ENCODE measurements at places on chromosomes 12 and 14.

DNA sequence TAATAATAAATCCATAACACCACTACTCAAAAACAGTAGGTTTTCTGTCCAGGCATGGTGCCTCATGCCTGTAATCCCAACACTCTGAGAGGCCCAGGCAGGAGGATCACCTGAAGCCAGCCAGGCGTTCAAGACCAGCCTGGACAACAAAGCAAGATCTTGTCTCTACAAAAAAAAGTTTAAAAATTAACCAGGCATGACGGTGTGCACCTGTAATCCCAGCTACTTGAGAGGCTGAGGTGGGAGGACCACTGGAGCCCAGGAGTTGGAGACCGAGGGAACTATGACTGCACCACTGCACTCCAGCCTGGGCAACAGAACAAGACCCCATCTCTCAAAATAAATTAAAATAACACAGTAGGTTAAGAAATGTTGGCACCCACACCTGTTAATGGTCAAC, 44.5 kb upstream of the AP4S1 start:
- DNase-seq: no peak

DNA sequence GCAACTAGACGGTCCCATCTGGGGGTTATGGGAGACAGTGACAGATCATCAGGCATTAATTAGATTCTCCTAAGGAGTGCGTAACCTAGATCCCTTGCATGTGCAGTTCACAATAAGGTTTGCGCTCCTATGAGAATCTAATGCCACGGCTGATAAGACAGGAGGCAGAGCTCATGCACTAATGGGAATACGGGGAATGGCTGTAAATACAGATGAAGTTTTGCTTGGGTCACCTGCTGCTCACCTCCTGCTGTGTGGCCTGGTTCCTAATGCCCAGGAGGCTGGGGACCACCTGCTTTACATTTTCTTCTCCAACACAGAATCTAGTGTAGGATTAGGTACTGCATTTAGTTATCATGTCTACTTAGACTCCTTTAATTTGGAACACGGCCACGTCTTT, 49.7 kb upstream of the SAV1 start:
- no peak for DNase-seq

GRCh38 chr12:121036810-121037326, 2.2 kb downstream of the OASL start:
- DNase-seq: no peak

DNA sequence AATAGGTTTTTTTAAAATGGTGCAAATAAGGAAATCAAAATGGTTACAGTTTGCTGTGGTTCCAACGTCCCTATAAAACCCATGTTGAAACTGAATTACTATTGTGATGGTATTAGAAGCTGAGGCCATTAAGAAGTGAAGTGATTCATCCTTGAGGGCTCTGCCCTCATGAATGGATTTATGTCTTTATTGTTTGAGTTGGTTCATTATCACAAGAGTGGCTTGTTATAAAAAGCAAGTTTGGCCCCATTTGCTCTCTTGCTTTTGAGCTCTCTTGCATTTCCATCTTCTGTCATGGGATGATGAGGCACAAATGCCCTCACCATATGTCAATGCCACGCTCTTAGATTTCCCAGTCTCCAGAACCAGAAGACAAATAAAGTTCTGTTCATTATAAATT, 62.3 kb downstream of the PRKD1 start:
- DNase-seq: no peak

GRCh38 chr14:87503711-87504110, 489.3 kb downstream of the GALC start:
- DNase-seq: no peak

- no peak for DNase-seq
Observed at GRCh38 chr12:19760611-19761010, 321.3 kb downstream of the AEBP2 start.

- peak; percentile 57 for DNase-seq
Observed at GRCh38 chr12:19186722-19187661, 57.5 kb downstream of the PLEKHA5 start.

DNA sequence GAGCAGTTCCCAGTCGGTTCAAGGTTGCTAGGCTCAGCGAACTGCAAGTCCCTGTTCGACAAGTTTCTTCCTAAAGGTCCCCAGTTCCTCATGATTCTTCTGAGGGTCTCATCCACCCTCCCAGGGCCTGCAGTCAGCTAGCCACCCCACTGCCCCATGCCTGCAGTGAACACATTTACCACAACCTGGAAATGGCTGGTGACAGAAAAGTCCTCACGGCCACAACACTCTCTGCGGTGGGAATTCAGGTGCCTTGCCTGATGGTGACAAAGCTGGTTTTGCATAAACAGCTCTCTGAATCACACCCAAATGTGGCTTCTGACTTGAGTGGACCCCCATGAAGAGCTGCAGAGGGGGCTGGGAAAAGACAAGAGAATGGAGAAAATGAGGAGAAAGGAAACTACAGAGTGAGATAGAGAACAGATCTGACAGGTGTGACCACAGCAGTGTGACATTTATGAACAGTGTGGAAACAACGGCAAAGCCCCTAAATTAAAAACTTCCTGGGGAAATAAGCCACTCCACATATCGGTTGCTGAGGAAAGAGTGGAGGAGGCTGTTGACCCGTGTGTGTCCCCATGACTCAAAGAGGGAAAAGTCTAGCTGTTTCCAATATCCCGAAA, 1.3 kb upstream of the CD27 start:
- DNase-seq: no peak

GRCh38 chr12:25326326-25326725, 75.6 kb upstream of the KRAS start:
- no peak for DNase-seq

GRCh38 chr14:102878174-102878969, 44.1 kb upstream of the AMN start:
- DNase-seq: no peak

GRCh38 chr12:124805050-124805449, 58.6 kb downstream of the SCARB1 start:
- DNase-seq: no peak

GRCh38 chr12:80684077-80684495, 23.3 kb upstream of the MYF6 start:
- DNase-seq: no peak

DNA sequence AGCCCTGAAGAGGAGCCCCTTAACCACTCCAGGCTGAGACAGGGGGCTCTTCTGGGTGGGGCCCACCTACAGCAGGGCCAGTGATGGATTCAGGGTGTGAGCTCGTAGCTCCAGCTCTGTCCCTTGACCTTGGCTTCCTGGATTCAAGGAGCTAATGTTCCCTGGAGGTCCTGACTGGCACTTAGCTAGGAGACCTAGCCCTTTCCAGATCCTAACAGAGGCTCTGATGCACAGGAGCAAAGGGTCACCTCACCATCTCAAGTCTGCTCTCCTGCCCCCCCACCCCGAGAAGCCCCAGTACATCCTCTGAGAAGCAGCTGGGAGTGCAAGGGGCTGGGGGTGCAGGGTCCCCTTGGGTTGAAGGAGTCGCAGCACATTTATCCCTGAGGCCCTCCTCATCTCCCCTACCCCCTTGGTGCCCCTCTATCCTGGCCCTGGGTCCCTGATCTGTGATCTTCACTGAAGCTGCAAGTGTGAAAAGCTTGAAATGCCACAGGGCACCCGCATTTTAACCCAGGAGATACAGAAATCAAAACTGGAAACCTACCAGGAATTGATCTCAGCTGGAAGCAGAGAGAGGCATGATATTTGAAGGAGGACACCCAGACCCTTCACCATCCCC, 2.9 kb downstream of the RIN3 start:
- DNase-seq: no peak

DNA sequence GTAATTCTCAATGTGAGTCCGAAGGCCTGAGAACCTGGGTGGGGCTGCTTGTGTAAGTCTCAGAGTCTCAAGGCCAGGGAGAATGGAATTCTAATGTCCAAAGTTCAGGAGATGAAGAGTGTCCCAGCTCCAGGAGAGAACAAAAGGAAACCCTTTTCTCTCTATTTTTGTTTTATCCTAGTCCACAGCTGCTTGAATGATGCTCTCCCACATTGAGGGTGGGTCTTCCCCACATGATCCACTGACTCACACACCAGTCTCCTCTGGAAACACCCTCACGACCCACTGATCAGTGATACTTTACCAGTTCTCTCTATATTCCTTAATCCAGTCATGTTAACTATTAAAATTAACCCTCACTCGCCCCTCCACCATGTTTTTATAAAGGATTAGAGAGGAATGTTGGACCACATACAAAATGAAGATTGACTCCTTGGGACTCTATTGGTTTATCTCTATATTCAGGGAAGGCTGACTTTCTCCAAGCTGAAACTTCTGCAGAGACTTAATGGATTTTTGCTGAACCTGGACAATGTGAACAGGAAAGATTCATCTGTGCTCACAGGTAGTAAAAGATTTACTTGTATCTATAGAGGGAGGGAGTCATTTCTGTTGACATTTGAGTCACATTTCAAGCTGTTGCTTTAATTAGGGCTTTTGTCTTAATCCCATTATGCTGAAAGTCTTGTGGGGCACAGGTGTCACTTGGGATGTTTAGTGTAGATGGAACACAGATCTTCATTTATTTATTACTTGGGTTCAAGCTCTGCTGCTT, 1061.0 kb upstream of the TMEM132C start:
- no peak for DNase-seq

- no peak for DNase-seq
Observed at GRCh38 chr14:69268223-69268622, 8.3 kb downstream of the GALNT16 start.

DNA sequence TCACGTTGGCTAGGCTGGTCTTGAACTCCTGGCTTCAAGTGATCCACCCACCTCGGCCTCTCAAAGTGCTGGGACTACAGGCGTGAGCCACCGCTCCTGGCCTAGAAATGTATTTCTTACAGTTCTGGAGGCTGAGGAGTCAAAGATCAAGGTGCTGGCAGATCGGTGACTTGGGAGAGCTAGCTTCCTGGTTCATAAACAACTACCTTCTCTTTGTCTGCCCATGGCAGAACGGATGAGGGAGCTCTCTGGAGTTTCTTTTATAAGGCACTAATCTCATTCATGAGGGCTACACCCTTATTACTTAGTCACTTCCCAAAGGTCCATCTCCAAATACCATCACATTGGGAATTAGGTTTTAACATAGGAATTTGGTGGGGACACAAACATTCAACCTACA, 38.9 kb downstream of the SLC17A8 start:
- DNase-seq: no peak

GRCh38 chr14:103858063-103858781, 10.8 kb upstream of the PPP1R13B start:
- DNase-seq: no peak

- DNase-seq: no peak
Observed at GRCh38 chr12:57872362-57872761, 25.8 kb upstream of the CTDSP2 start.

Measured in left lobe of liver (tissue), 2 donors.